DMS 273 treated with DMSO at 0.1 percent for 48 hours (cell line): ENCODE measurements at places on chromosomes 4 and X.

DNA sequence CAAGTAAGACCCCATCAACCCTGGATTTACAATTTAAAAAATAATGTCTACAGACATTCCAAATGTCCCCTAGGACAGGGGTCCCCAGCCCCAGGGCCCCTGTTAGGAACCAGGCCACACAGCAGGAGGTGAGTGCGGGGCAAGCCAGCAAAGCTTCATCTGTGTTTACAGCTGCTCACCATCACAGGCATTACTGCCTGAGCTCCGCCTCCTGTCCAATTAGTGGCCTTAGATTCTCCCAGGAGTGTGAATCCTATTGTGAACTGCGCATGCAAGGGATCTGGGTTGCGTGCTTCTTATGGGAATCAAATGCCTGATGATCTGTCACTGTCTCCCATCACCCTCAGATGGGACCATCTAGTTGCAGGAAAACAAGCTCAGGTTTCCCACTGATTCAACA lies 146.1 kb downstream of the ATP10D start:
- DNase-seq = no peak

DNA sequence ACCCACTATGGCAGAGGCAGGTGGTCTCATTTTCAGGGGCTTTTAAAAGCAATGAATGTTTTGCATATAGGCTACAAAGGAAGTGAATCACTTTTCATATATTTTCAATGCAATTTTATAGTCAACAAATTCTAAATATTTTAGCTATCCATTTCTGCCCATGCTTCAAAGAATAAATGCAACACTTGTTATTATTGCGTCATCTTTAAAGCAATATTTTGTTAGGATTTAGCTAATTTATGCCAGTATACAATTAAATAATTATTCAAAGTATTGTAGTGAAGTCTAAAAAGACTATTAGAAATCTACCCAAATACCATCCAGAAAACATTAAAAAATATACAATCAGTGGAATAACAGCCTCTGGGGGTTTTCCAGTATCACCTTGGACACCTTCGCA lies 509.1 kb upstream of the SPANXN1 start:
- no peak for DNase-seq

DNA sequence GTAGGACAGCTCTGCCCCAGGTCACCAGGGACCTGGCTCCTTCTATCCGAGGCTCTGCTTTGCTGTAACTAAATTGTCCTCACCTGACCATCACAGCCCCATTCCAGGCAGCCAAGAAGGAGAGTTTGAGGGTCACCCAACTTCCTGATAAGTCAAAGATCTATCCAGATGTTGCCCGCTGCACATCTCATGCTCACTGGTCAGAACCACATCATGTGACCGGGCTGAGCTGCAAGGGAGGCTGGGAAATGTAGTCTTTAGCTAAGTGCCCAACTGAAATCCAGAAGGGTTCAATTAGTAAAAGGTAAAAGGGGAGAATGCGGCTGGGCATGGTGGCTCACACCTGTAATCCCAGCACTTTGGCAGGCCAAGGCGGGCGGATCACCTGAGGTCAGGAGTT lies 18.4 kb downstream of the HMX1 start:
- no peak for DNase-seq

DNA sequence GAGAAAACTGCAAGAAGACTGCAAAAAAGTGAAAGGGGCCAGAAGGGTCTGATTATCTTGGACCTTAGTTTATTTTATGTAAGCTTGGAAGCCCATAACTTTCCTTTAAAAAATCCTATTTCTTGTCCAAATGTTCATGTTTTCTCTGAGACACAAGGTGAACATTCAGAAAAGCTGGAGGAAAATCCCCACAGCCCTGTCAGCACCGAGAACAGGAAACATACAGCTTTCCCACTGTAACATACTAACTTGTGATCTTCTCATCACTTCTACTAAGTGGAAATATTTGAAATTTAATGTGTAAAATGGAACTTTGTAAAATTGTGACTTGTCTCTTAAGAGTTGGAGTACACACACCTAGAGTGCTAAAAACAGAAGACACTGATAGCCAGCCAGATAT lies 21.3 kb downstream of the GPR174 start:
- no peak for DNase-seq

GRCh38 chr4:81314196-81314896 lies 99.3 kb upstream of the PRKG2 start:
- peak; percentile 18 for DNase-seq

GRCh38 chrX:22882543-22882942 lies 117.2 kb upstream of the DDX53 start:
- DNase-seq = no peak

- DNase-seq = no peak
Observed at GRCh38 chrX:316351-317325, 2.0 kb downstream of the GTPBP6 start.

- DNase-seq = no peak
Observed at GRCh38 chr4:107989162-107989536, 540 bp upstream of the HADH start.

- peak; percentile 21 for DNase-seq
Observed at GRCh38 chr4:26772096-26772873, 88.4 kb upstream of the STIM2 start.

DNA sequence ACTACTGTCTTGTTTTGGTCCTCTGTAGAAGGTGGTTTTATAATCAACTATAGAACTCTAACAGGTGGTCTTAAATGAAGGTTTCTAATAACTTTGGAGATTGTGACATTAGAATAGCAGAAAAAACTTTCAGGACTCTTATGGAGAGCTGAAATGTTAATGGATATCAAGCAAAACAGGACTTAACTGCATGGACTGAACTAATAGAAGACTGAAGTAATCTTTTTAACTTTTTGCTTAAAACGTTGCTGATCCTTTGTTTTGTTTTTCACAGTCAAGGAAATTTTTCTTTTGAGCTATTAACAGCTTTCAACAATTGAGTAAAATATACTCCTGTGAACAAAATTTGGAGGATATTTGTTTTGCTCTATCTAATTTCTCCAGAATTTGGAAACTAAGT lies 17.2 kb downstream of the NXT2 start:
- no peak for DNase-seq

GRCh38 chrX:13142891-13143290 lies 98.5 kb upstream of the FAM9C start:
- no peak for DNase-seq
